ENCODE measurements at places on chromosomes 13 and 19. TPM values are rescaled to one million over a fixed set of nuclear protein-coding genes. Genes with fewer than 3 reads are reported as not detected.

GRCh38 chr13:23711355-23711754 is 141.1 kb downstream of the TNFRSF19 start:
- no peaks in the 10 kb centered on the region for H3K27me3 ChIP-seq
- H3K4me1 ChIP-seq = peaks cover 5% of the 10 kb centered on the region
- no peaks in the 10 kb centered on the region for H3K36me3 ChIP-seq
- no peak overlapping the region for H3K27ac ChIP-seq
- no peak overlapping the region for H3K4me3 ChIP-seq
- no peak for DNase-seq

- no peaks in the 10 kb centered on the region for H3K4me1 ChIP-seq
- H3K36me3 ChIP-seq = no peaks in the 10 kb centered on the region
- no peak overlapping the region for H3K4me3 ChIP-seq
- no peak overlapping the region for H3K27ac ChIP-seq
- H3K27me3 ChIP-seq = no peaks in the 10 kb centered on the region
These were observed 176.3 kb downstream of the GPC5 start for GRCh38 chr13:91574766-91575165.

DNA sequence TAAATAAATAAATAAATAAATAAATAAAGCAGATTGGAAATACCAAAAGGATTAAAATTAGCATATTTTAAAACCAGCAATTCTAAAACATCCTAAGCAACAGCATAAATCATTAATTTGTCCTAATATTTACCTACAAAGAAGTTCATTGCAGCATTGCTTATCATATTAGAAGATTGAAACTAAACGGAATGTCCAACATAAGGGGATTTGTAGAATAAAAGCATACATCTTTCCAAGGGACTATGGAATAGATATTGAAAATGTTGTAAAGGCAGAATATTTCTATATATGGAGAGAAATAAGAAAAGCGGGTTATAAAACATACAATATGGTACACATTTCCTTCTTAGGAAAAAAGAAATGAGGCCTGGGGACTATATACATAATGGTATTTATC is 71.1 kb upstream of the RFC3 start:
- H3K4me1 ChIP-seq = no peaks in the 10 kb centered on the region
- H3K36me3 ChIP-seq = no peaks in the 10 kb centered on the region
- DNase-seq = no peak
- no peak overlapping the region for H3K27ac ChIP-seq
- H3K27me3 ChIP-seq = no peaks in the 10 kb centered on the region

DNA sequence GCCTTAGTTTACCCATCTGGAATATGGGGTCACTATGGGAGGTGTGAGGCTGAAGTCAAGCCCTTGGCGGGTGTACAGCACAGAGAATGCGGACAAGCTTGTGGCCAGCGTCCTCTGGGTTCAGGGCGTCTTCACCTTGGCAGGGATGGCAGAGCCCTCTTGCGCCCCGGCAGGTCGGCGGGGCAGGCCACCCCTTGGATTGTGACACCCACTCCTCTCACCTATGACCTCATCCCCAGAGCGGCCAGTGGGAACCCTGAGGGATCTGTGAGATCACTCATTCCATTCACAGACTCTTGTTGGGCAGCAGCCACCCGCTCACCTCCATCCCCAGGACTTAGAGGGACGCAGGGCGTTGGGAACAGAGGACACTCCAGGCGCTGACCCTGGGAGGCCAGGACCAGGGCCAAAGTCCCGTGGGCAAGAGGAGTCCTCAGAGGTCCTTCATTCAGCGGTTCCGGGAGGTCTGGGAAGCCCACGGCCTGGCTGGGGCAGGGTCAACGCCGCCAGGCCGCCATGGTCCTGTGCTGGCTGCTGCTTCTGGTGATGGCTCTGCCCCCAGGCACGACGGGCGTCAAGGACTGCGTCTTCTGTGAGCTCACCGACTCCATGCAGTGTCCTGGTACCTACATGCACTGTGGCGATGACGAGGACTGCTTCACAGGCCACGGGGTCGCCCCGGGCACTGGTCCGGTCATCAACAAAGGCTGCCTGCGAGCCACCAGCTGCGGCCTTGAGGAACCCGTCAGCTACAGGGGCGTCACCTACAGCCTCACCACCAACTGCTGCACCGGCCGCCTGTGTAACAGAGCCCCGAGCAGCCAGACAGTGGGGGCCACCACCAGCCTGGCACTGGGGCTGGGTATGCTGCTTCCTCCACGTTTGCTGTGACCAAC is at the start of gene SPACA4:
SPACA4 (plus strand) TSS at position 280 of the 896 bp plus-strand sequence; CDS start at position 517, 237 bp downstream.
- no peaks in the 10 kb centered on the region for H3K4me1 ChIP-seq
- DNase-seq = no peak
- no peaks in the 10 kb centered on the region for H3K36me3 ChIP-seq

DNA sequence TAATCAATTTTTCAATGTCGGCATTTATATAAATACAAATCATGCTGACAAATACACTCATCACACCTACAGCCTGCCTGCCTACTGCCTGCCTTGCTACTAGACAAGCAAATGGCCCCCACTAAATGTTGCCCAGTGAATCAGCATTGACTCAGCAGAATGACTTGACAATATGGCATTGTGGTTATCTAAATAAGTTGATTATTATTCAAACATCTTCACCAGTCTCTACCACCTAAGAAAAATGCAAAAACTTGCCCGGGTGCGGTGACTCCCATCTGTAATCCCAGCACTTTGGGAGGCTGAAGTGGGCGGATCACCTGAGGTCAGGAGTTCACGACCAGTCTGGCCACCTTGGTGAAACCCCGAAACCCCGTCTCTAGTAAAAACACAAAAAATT is 296.1 kb downstream of the PCDH9 start:
- no peaks in the 10 kb centered on the region for H3K36me3 ChIP-seq
- no peaks in the 10 kb centered on the region for H3K4me1 ChIP-seq
- no peak overlapping the region for H3K4me3 ChIP-seq
- H3K27ac ChIP-seq = no peak overlapping the region
- no peak for DNase-seq
- H3K27me3 ChIP-seq = no peaks in the 10 kb centered on the region

DNA sequence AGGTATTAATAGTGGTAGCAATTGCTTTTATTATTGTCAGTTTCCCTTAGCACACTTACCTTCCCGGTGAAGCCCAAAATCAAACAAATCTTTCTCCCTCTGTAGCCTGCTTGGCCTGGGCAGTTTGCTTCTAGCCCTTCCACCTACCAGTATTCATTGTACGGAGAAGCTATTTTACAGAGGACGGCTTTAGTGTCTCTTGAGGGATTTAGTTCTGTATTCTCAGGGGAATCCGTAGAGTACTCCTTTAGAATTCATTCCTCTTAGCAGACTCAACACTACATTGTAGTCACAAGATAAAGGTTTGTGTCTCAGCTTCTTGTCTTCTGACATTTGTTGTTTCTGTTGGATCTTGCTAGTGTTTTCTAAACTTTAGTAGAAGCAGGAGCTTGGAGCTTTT is 24.1 kb upstream of the WTIP start:
- peaks cover 33% of the 10 kb centered on the region for H3K36me3 ChIP-seq
- DNase-seq = no peak
- no peaks in the 10 kb centered on the region for H3K27me3 ChIP-seq
- H3K27ac ChIP-seq = no peak overlapping the region
- H3K4me3 ChIP-seq = no peak overlapping the region
- H3K4me1 ChIP-seq = no peaks in the 10 kb centered on the region

GRCh38 chr19:46361915-46362314 is 15.0 kb downstream of the PPP5C start:
- no peak overlapping the region for H3K4me3 ChIP-seq
- H3K4me1 ChIP-seq = peaks cover 8% of the 10 kb centered on the region
- H3K27me3 ChIP-seq = no peaks in the 10 kb centered on the region
- no peak for DNase-seq
- no peak overlapping the region for H3K27ac ChIP-seq
- H3K36me3 ChIP-seq = peaks cover 7% of the 10 kb centered on the region

DNA sequence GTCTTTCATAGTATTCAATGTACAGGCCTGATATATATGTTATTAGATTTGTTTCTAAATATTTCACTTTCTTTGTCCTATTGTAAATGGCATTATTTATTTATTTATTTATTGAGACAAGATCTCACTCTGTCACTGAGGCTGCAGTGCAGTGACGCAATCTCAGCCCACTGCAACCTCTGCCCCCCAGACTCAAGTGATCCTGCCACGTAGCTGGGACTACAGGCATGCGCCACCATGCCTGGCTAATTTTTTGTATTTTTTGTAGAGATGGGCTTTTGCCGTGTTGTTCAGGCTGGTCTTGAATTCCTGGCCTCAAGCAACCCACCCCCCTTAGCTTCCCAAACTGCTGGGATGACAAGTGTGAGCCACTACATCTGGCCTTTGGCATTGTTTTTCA is 5.4 kb upstream of the GAS6 start:
- no peak overlapping the region for H3K27ac ChIP-seq
- H3K36me3 ChIP-seq = no peaks in the 10 kb centered on the region
- no peak overlapping the region for H3K4me3 ChIP-seq
- peaks cover 21% of the 10 kb centered on the region for H3K27me3 ChIP-seq
- DNase-seq = no peak
- H3K4me1 ChIP-seq = peaks cover 2% of the 10 kb centered on the region

DNA sequence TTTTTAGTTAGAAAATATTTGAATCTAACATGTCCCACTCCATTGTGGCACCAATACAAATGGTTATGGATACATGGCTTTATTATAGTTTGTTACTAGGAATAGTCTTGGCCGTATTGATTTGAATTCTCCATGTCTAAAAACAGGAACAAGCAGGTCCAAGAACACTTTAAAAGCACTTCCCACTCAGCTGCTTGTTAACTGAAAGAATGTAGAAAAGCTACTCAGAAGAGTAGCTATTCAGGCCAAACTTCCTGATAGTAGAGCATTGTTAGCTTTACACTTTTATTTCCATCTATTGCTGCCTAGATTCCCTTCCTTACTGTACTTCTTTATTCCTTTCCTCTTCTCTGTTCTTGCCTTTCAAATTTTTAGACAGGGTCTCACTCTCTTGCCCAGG is 6.9 kb downstream of the PIBF1 start:
- peaks cover 22% of the 10 kb centered on the region for H3K36me3 ChIP-seq
- H3K4me1 ChIP-seq = no peaks in the 10 kb centered on the region
- H3K4me3 ChIP-seq = no peak overlapping the region
- no peak for DNase-seq
- no peaks in the 10 kb centered on the region for H3K27me3 ChIP-seq
- no peak overlapping the region for H3K27ac ChIP-seq

- no peak for DNase-seq
- H3K36me3 ChIP-seq = no peaks in the 10 kb centered on the region
- no peak overlapping the region for H3K4me3 ChIP-seq
- no peak overlapping the region for H3K27ac ChIP-seq
These were observed 89.3 kb downstream of the NUFIP1 start for GRCh38 chr13:44899967-44900366.

DNA sequence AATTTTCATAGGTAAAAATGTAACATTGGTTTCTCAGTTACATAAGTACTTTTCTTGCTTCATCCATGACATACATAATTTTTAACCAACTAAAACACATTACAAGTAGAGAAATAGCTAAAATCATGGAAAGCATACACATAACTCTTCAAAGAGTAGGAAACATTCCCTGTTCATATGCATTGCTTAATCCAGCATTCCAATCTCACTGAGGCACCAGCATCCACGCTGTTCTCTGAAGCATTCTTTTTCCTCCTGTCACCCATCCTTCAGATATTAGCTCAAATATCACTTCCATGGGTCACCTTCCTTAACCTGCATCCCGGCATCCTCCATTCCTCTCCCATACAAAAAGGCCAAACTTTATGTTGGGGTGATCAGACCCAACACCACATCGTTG is 79.1 kb downstream of the ZNF254 start:
- no peaks in the 10 kb centered on the region for H3K27me3 ChIP-seq
- no peak overlapping the region for H3K27ac ChIP-seq
- no peaks in the 10 kb centered on the region for H3K4me1 ChIP-seq
- H3K36me3 ChIP-seq = no peaks in the 10 kb centered on the region
- no peak for DNase-seq

- no peak overlapping the region for H3K4me3 ChIP-seq
- peaks cover 4% of the 10 kb centered on the region for H3K4me1 ChIP-seq
- no peak overlapping the region for H3K27ac ChIP-seq
- H3K36me3 ChIP-seq = no peaks in the 10 kb centered on the region
These were observed 48.6 kb upstream of the ARHGEF7 start for GRCh38 chr13:111066544-111066943.

- no peaks in the 10 kb centered on the region for H3K36me3 ChIP-seq
- no peak overlapping the region for H3K4me3 ChIP-seq
- H3K27ac ChIP-seq = no peak overlapping the region
- peaks cover 13% of the 10 kb centered on the region for H3K4me1 ChIP-seq
These were observed 22.7 kb upstream of the MAB21L1 start for GRCh38 chr13:35499196-35499662.

DNA sequence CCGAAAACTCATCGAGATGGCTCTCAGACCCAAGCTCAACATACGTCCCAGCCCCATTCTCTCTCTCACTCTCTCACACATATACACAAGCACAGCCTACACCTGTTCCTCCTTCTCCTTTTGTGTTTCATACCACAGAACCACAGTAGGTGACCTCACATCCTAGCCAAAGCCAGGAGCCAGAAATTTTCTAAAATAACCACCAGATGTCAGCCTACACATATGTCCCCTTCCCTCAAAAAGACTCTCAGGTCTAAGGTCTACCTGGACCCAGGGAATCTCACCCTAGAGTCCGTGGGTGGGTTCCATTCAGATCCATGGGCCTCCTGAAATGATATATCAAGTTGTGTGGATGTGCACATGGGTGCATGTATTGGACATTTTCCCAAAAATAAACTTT is 104.2 kb upstream of the IPO5 start:
- no peaks in the 10 kb centered on the region for H3K36me3 ChIP-seq
- no peaks in the 10 kb centered on the region for H3K4me1 ChIP-seq
- no peak overlapping the region for H3K4me3 ChIP-seq
- DNase-seq = no peak

DNA sequence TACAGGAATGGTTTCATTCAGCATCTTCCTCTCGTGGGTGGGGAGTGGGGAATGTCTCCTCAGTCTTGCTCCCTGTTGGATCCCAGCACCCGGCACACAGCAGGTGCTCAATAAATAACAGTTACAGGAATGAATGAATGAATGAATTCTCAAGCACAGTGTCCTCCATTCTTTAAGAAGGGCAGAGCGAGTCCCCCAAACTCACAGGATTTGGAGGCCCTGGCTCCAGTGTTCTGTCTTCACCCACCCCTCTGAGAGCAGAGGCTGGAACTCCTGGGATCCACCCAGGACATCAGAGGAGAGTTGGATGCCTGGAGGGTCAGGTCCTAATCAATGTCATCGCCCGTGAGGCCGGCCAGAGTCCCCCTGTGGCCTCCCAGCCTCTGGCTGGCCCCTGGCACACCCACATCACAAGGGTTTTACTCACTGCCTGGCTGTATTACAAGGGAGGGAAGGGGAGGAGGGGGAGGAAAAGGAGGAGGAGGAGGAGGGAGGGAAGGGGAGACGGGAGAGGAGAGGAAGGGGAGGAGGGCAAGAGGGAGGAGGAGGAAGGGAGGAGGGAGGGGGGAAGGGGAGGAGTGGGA is 8.7 kb upstream of the CREB3L3 start:
- H3K36me3 ChIP-seq = no peaks in the 10 kb centered on the region
- no peak overlapping the region for H3K4me3 ChIP-seq
- no peak overlapping the region for H3K27ac ChIP-seq

Gene ACP5
- polyA plus RNA-seq = 95.6 TPM

Gene UBE2L5
- polyA plus RNA-seq = 0.06 TPM

Gene CCL25
- not detected for polyA plus RNA-seq

Gene ZNF534
- 0.08 TPM for polyA plus RNA-seq

Gene ZNF497
- 0.97 TPM for polyA plus RNA-seq

Gene ZNF417
- polyA plus RNA-seq = 3.3 TPM

Gene LGALS4
- 4.1 TPM for polyA plus RNA-seq

Gene STOML3
- 2.0 TPM for polyA plus RNA-seq
